ENCODE measurements at places on chromosomes 11 and 22. TPM values are rescaled to one million over a fixed set of nuclear protein-coding genes. Genes with fewer than 3 reads are reported as not detected.
A peak's percentile ranks its signal among the peaks of the same experiment; 100 is the strongest.

DNA sequence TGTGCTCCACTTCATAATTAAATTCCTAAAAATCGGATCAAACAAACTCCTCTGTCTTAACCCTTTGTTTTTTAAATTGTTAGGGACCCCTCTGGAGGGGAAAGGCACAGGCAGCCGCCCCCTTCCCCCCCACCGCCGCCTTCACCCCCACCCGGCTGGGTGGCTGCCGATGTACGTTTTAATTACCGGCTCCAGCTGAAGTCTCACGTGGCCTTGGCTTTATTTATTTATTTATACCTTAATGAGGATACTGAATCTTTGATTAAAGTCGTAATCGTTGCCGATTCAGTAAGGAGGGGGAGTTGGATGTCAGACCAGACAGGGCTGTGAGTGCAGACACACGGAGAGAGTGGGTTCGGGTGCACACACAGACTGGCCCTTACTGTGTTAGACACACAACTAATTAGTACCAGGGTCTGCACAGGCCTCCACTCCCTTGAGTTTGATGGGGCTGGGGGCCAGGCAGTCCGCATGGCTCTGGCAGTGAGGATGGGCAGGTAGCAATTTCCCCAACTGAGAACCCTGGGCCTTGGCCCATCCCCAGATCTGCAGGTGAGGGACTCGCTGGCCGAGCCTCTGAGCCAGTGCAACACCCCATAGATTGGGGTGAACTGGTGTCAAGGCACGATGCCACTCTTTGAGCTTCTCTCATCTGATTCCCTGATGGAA is 51.3 kb upstream of the NNMT start:
- DNase-seq, result no peak

DNA sequence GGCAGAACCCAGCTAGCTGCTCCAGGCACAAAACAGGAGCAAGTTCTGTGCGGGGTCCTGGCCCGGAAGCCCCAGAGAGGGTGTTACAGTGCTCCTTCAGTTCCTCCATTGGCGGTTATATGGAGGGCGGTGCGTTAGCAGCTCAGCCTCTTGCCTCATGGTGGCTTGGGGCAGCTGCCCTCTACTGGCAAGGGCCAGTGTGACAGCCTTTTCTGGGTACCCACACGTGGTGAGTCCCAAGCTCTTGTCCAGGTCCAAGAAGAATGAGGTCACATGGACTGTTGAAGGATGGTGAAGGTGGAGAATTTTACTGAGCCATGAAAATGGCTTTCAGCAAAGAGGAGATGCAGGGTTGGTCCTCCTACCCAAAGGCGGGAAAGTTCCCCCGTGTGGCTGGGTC is 100.5 kb downstream of the WT1 start:
- peak; percentile 12 for DNase-seq

OR5B3 gene
- total RNA-seq, result not detected

GRCh38 chr22:42430528-42431125 is 1.6 kb downstream of the NFAM1 start:
- DNase-seq, result no peak

DNA sequence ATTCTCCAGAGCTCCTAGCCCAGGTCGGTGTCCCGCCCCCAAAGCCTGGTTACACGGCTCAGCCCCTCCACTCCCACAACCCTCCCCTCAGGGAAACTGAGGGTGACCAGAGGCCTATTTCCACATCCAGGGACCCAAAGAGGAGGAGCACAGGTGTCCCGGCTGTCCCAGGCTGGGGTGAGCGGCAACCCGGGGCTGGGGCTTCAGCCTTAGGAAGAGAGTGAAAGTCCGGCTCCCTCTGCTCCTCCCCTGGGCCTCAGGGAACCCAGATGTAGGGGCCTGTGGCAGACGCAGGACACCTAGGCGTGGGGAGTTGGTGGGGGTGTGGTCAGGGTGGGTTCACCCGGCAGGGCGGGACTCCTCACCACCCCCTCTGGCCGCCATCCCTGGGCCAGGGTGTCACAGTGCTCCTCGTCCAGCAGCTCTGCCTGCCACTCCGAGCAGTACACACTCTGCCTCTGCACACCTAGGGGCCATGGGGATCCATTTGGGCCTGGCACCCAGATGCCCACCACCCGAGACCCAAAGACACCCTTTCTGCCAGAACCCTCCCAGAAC is 63.1 kb downstream of the ARFGAP3 start:
- DNase-seq, result no peak

DNA sequence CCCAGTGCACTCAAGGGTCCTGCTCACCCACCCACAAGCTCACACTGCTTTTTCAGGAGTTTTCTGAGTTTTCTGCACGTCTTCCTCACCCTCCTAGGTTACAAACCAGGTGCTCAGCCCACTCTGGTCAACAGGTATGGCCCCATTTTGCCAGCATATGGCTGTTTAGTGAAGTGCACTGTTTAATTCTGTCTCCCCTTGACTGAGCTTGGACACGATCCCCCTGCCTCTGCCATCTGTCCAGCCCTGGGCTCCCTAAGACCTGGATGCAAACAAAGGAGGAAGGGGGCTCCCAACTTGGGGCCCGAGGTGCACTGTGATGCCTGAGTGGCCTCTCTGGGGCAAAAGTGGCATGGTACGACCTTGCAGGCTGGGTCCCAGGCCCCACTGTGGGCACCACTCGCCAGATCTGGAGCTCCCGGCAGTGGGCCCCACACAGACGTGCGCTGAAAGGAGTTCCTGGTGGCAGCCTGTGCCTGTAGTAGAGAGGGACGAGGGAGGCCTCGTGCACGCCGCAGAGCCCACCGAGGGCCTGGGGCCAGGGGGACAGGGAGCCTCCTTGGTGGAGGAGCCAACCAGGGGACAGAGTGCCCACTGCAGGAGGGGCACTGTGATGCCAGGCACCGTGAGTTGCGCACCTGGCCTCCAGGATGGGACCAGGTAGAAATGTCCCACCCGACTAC is 37.3 kb upstream of the COMT start:
- DNase-seq, result no peak

DNA sequence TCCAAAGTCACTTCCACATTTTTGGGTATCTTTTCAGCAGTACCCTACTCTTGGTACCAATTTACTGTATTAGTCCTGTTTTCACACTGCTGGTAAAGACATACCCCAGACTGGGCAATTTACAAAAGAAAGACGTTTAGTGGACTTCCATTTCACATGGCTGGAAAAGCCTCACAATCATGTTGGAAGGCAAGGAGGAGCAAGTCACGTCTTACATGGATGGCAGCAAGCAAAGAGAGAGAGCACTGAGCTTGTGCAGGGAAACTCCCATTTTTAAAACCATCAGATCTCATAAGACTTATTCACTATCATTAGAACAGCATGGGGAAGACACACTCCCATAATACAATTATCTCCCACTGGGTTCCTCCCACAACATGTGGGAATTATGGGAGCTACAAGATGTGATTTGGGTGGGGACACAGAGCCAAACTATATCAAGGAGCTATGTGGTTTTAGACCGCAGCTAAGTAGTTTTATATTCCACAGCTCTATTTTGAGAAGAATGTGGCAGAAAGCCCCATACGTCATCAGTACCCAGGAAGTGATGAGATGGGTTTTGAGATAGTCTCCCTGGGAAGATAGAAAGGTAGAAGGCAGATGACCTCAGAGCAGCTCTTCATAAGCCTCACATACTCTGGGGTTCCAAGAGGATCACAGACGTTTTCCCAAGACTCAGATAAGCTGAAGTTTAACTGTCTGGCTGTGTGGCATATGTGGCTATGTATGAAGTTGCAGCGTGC is 96.3 kb downstream of the APIP start:
- no peak for DNase-seq

GRCh38 chr22:20080776-20081654 is 974 bp downstream of the DGCR8 start:
- peak; percentile 47 for DNase-seq
